ENCODE measurements at places on chromosomes 13 and 19.
A peak's percentile ranks its signal among the peaks of the same experiment; 100 is the strongest.

DNA sequence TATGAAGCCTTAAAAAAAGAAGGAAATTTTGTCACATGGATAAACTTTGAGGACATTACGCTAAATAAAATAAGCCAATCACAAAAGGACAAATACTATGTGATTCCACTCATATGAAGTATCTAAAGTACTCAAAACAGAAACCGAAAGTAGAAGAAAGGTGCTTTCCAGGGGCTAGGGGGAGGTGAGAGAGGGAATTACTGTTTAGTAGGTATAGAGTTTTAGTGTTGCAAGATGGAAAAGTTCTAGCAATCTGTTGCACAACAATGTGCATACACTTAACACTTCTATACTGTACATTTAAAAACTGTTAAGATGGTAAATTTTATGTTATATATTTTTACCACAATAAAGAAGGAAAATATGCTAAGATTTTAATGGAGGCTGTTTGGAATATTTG is 83.0 kb downstream of the POLR1D start:
- no peak for DNase-seq

DNA sequence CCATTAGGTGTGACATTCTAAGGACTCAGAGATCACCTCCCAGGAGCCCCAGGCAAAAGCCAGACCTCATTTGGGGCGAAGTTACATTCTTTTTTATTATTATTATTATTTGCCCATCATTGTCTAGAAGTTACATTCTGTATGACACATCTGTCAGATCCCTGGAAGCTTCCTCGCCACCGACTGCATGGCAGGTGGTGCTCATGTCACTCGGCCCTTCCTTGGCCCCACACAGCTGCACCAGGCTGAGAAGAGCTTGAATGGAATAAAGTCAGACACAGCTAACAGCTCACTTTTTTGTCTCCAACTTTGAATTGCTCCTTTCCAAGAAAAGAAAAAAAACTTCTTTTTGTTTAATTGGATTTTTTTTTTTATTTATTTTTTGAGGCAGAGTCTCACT is 41.4 kb upstream of the LDLR start:
- no peak for DNase-seq

GRCh38 chr19:44627631-44628030 is 14.3 kb downstream of the IGSF23 start:
- no peak for DNase-seq

DNA sequence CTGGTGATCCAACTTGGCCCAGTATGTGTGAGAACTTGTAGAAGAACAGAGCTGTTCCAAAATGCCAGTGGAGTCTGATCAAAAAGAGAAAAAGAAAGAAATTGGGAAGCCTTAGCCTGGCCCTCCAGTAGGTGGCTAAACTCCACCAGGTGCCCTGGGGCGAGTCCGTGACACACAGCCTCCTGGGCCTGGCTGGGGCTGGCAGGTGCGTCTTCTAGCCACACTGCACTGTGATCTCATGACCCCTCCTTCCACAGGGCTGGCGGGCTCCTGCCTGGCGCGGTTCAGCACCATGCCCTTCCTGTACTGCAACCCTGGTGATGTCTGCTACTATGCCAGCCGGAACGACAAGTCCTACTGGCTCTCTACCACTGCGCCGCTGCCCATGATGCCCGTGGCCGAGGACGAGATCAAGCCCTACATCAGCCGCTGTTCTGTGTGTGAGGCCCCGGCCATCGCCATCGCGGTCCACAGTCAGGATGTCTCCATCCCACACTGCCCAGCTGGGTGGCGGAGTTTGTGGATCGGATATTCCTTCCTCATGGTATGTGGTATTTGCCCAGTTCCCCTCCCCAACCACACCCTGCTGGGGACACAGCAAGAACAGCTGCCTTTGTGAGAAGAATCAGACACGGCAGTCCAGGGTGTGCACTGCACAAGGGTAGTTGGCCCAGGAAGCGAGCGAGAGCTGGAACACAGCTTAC is 53.7 kb downstream of the RAB20 start:
- no peak for DNase-seq

DNA sequence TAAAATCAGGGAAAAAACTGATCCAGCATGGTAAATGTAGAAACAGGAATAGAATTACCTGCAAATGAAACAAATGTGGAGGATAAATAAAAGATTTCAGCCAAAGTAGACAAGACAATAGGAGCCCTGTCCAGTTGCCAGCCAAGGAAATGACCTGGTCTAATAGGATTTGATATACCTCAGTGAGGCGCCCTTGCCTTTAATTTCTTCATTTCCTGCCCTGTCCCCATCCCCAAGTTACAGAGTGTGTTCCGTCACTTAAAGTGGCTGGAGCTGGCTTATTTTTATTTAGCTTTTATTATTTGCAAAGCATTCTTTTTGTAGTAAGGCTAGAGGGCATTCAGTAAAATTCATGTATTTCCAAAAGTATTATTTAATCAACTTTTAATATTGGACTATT is 1022.0 kb downstream of the EFNB2 start:
- DNase-seq, result no peak

- peak; percentile 40 for DNase-seq
Measured at GRCh38 chr19:16025108-16026101, 50.9 kb upstream of the TPM4 start.

- DNase-seq, result peak; percentile 44
Measured at GRCh38 chr19:6092329-6093286, 17.7 kb downstream of the RFX2 start.

DNA sequence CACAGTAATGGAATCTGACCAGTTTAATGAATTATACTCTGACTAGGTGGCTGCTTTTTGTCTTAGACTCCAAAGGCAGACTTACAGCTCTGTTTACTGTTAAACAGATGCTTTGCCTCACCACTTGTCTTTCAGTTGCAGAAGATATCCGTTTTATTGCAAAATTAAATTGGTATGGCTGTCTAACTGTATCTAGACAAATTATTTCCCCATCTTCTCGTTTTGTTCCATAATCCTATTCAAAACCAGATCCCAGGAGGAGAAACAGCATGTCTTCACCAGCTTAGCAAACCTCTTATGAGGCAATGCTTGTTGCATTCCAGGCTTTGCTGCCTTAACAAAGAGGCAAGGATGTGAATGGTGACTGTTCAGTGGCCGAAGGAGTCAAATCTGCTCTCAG is 215.6 kb downstream of the TDRD3 start:
- no peak for DNase-seq

- DNase-seq, result no peak
Measured at GRCh38 chr19:58551577-58552471, 3.1 kb downstream of the CHMP2A start.

DNA sequence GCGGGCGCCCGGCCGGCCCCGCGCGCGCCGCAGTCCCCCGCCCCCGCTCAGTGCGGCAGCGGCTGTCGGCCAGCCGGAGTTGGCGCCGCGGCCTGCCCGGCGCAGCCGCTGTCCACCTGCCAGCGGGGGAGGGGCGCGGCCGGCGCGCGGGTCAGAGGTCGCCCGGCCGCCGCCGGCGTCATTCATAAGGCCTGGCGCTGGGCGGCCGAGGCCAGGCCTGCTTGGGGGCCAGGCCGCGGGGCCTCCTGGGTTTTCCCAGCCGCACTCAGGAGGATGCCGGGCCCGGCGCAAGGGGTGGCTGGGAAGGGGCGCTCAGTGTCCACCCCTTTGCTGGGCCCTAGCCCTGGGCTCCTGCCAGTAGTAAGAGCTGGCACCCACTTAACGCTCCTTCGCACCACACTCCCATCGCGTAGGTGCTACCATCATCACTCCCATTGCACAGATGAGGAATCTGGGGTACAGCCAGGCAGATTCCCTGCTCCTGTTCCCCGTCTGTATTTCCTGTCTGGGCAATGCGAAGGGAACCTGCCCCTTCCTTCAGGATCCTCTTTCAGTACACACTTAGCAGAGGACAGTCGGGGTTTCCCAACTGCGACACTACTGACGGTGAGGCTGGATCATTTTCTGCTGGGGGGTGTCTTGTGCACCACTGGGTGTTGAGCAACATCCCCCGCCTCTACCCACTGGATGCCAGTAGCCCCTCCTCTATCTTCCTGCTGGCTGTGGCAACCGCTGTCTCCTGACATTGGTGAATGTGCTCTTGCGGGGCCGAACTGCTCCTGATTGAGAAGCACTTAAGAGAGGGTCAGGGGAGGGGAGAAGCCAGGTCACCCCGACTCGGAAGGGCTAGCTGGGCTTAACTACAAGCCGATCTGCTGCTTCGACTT is 846 bp upstream of the PRKACA start:
- DNase-seq, result no peak

DNA sequence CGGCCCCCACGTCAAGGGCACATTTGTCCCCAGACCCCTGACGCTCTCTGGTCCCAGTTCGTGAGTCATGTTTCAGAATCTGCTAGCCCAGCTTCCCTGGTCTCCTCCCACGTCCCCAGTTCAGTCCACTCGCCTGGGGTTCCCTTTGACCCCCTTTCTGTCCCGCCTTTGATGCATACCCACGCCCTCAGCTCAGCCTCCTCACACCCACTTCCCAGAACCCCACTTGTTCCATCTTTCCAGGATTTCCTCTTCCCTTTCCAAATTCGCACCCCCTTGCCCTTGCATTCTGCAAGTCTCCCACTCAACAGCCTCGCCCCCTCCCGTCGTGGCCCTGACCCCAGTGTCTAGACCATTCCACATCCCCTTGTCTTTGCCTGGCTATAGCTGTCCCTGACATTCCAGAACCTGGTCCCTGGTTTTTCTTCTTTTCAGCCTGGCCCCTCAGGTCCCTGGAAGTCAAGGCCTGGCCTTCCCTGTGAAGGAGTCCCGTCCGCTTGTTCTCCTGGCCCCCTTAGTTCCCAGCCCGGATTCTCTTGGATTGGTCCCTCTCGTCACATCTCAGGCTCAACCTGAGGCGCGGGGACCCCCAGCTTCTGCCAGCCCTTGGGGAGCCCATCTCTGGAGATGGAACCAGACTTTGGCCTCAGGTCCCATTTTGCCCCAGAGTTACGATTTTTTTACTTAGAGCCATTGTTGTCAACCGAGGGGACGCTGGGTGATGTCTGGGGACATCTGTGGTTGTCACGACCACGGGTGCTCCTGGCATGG is 1.3 kb downstream of the NCLN start:
- no peak for DNase-seq

GRCh38 chr19:7562646-7563393 is 27.3 kb downstream of the PNPLA6 start:
- DNase-seq, result no peak

- DNase-seq, result no peak
Measured at GRCh38 chr19:20273951-20274570, 107.0 kb downstream of the ZNF486 start.

- DNase-seq, result no peak
Measured at GRCh38 chr19:14413693-14414181, 5.4 kb downstream of the DDX39A start.

DNA sequence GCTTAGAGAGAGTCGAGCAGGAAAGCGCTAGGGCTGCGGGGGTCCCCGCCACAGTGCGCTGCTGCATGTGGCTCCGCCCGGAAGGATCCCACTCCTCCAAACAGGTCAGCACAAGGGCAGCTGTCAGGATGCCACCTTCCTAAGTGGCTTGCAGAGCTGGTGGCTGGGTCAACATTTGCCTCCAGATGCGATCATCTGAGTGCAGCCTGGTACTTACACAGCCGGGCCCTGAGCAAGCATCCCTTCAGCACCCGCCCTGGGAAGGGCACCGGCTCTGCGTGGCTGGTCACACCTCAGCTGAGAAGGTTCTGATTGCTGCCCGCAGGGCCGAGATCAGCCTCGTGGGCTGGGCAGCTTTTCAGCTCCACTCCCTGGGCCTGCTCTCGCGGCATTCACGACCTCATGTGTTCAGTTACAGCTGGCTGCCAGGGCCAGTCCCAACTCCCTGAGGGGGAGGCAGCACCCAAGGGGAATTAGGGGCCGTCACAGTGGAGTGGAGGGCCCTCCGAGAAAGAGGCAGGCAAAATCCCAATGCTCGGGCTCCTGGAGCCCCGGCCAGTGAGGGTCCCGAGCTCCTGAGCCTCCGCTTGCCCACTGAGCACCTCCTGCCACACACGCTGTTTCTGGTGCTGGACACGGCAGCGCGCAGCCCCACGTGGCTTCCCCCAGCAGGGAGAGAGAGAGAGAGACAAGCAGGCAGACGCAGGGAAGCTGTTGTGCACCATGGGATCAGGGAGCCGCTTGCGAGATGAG is 26.8 kb downstream of the AP1M1 start:
- no peak for DNase-seq

GRCh38 chr19:33125929-33126388 is 6.0 kb upstream of the WDR88 start:
- peak; percentile 73 for DNase-seq

GRCh38 chr19:49677231-49677900 is at the start of gene PRMT1:
Gene PRMT1 (plus strand): TSS chr19:49677271. CDS start chr19:49677281, 10 bp downstream.
- peak; percentile 67 for DNase-seq

DNA sequence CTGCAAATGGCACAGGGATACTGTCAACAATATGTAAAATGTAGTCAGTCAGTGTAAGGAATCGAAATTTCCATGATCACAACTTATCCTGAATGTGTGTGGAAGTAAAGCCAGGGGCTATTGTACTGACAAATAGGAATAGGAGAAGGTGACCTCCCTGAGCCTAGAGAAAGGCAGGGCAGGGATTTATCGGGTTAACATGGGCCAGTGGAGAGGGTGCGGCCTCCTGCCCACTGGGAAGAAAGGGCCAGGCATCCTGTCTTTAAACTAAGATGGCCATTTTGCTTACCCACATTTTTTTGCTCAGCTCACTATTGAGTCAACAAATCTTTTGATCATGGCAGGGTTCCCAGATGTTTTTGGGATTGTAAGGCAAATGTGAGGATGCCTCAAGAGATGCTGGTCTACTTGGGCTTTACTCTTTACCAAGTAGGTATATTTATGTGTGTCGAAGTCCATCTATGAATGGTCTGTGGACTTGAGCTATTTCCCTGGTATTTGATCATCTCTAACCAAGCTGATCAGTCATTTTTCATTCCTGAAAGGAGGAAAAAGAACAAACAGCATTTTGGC is 116.6 kb upstream of the RNF113B start:
- DNase-seq, result no peak

DNA sequence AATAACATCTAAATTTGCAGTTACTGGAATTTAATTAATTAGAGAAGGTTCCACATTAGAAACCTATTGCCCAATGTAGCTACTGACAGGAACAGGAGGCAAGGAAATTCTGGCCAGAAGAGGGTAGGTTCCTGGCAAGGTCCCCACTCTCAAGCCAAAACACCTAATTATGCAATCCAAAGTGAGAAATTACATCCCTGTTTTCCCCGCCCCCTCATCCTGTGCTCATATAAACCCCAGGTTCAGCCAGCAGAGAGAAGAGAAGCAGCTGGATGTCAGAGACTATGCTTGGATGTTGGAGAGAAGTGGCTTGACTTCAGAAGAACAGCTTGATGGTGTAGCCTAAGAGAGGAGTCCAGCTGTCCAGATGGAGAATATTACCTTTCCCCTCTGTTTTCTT is 951.3 kb upstream of the PRR20A start:
- DNase-seq, result no peak

GRCh38 chr13:59671881-59672280 is 491.8 kb downstream of the DIAPH3 start:
- DNase-seq, result no peak

- peak; percentile 6 for DNase-seq
Measured at GRCh38 chr13:41284512-41285288, 21.3 kb upstream of the MTRF1 start.

GRCh38 chr19:29653398-29653797 is 11.9 kb upstream of the PLEKHF1 start:
- no peak for DNase-seq
